ENCODE measurements at places on chromosomes 16 and 17.
A peak's percentile ranks its signal among the peaks of the same experiment; 100 is the strongest.

- H3K4me3 ChIP-seq, result no peak overlapping the region
- H3K27me3 ChIP-seq, result no peaks in the 10 kb centered on the region
- DNase-seq, result no peak
Measured at GRCh38 chr17:81013642-81014041, 21.3 kb upstream of the BAIAP2 start.

DNA sequence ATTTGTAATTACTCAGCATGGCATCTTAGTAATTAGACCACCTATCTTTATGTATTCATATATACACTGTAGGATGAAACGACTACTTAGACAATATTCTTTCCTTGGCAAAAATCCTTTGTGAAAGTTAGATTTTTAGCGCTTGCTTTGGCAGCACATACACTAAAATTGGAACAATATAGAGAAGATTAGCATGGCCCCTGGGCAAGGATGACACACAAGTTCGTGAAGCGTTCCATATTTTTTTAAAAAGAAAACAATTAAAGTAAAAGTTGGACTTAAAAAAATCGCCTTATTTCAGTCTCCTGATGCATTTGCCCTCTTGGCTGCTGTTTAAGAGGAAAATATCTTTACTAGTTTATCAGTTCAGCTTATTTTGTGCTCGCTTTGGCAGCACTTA is 10.5 kb downstream of the IGSF6 start:
- peaks cover 31% of the 10 kb centered on the region for H3K4me1 ChIP-seq
- no peaks in the 10 kb centered on the region for H3K27me3 ChIP-seq
- no peak overlapping the region for H3K4me3 ChIP-seq
- DNase-seq, result no peak
- peaks cover 10% of the 10 kb centered on the region for H3K36me3 ChIP-seq

- DNase-seq, result no peak
- H3K4me1 ChIP-seq, result peaks cover 7% of the 10 kb centered on the region
- no peaks in the 10 kb centered on the region for H3K27me3 ChIP-seq
- H3K36me3 ChIP-seq, result peaks cover 10% of the 10 kb centered on the region
Measured at GRCh38 chr16:23959072-23959751, 123.4 kb downstream of the PRKCB start.

- peak; percentile 47 for DNase-seq
- no peak overlapping the region for H3K4me3 ChIP-seq
- no peaks in the 10 kb centered on the region for H3K4me1 ChIP-seq
- no peaks in the 10 kb centered on the region for H3K27me3 ChIP-seq
Measured at GRCh38 chr17:63961355-63962212, 11.1 kb downstream of the SCN4A start.

- no peak overlapping the region for H3K4me3 ChIP-seq
- H3K36me3 ChIP-seq, result no peaks in the 10 kb centered on the region
- DNase-seq, result peak; percentile 6
- no peaks in the 10 kb centered on the region for H3K4me1 ChIP-seq
- peaks cover 3% of the 10 kb centered on the region for H3K27me3 ChIP-seq
- H3K27ac ChIP-seq, result no peak overlapping the region
Measured at GRCh38 chr16:84423416-84423837, 55.1 kb downstream of the ATP2C2 start.

DNA sequence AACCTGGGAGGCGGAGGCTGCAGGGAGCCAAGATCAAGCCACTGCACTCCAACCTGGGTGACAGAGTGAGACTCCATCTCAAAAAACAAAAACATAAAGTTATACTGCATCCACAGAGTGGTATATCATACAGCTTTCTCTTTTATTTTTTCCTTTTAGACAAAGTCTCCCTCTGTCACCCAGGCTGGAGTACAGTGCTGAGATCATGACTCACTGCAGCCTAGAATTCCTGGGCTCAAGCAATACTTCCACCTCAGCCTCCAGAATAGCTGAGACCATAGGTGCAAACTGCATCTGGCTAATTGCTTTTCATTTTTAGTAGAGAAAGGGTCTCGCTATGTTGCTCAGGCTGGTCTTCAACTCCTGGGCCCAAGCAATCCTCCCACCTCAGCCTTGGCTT is 10.0 kb upstream of the COPRS start:
- peaks cover 87% of the 10 kb centered on the region for H3K36me3 ChIP-seq
- H3K4me3 ChIP-seq, result no peak overlapping the region
- DNase-seq, result no peak
- no peak overlapping the region for H3K27ac ChIP-seq

DNA sequence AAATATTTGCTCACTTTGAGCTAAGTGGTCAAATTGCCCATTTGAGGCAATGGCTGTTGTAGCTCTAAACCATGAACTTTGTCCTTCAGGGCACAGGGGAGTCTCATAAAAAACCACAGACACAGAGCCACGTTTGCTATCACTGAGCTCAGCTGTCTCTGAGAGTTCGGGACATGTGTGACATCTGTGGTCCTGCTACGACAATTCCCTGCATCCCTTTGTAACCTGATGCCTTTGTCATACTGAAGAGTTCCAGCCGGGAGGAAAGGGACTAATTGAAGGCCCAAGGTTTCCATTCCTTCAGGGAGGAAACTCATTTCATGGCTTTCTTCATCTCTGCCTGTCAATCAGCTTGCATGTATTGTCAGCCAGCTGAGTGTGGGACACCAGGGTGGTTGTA is 599.4 kb upstream of the CDH5 start:
- H3K27me3 ChIP-seq, result peaks cover 6% of the 10 kb centered on the region
- no peak overlapping the region for H3K4me3 ChIP-seq
- no peaks in the 10 kb centered on the region for H3K36me3 ChIP-seq
- DNase-seq, result no peak
- no peaks in the 10 kb centered on the region for H3K4me1 ChIP-seq

- H3K27me3 ChIP-seq, result no peaks in the 10 kb centered on the region
- DNase-seq, result no peak
- H3K4me1 ChIP-seq, result peaks cover 11% of the 10 kb centered on the region
Measured at GRCh38 chr17:16933317-16934132, 38.4 kb downstream of the TNFRSF13B start.

GRCh38 chr17:59375857-59376256 is 44.4 kb downstream of the YPEL2 start:
- H3K36me3 ChIP-seq, result no peaks in the 10 kb centered on the region
- H3K27me3 ChIP-seq, result no peaks in the 10 kb centered on the region
- H3K27ac ChIP-seq, result no peak overlapping the region
- no peaks in the 10 kb centered on the region for H3K4me1 ChIP-seq
- no peak for DNase-seq

DNA sequence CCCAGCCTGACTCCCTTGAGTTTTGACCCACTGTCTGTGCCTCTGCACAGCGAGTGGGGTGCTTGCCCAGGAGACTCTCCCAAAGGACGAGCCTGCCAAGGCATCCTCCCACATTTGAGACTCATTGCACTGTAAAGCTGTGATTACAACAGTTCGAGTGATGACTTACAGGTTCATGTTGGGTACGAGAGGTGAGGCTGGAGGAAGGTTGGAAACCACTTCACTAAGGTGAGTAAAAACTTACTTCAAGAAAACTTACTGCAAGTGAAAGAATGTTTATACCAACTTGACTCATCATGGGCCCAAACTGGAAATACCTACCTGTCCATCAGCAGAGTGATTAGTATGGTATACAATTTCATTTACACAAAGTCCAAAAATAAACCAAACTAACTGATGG is 360.1 kb upstream of the CDH11 start:
- no peaks in the 10 kb centered on the region for H3K4me1 ChIP-seq
- H3K27ac ChIP-seq, result no peak overlapping the region
- H3K4me3 ChIP-seq, result no peak overlapping the region
- DNase-seq, result no peak

DNA sequence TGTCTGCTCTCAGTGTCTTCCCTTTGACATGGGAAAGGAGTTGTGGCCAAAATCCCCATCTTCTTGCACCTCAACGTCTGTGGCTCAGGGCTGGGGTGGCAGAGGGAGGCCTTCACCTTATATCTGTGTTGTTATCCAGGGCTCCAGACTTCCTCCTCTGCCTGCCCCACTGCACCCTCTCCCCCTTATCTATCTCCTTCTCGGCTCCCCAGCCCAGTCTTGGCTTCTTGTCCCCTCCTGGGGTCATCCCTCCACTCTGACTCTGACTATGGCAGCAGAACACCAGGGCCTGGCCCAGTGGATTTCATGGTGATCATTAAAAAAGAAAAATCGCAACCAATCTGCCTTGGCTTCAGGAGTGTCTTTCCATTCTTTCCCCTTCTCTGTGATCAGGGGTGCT is 918 bp upstream of the MRM1 start:
- 0 out of 2 replicates have a peak, but pooled peaks cover 8% of the 10 kb centered on the region for H3K36me3 ChIP-seq
- H3K4me3 ChIP-seq, result peak overlapping the region; percentile 63
- peaks cover 41% of the 10 kb centered on the region for H3K4me1 ChIP-seq

GRCh38 chr16:1612320-1613111 is at the start of gene CRAMP1:
TSS of gene CRAMP1 (plus strand) at chr16:1612360. CDS start at chr16:1614640, 2,280 bp downstream.
- peak; percentile 17 for DNase-seq
- peak within 1 kb of the TSS; percentile 98 for H3K4me3 ChIP-seq
- H3K27me3 ChIP-seq, result peaks cover 10% of the 10 kb centered on the region
- peak within 1 kb of the TSS; percentile 71 for H3K27ac ChIP-seq

DNA sequence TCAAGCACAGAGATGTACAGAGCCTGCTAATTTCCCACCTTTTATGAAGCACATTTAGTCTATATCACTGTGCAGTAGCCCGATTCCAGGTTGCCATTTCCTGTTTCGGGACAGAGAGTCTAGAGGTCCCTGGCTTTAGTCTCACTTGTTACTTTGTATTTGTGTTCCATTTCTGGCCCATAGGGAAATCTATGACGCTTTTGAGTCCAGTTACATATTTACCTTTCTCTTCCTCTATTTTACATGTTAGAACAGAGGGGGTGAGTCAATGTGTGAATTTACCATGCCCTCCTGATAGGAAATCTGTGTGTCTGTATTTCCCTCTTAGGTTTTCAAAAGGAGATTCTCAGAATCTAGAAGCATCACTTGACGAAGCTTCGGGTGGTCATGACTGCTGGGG is 227.1 kb upstream of the ZFHX3 start:
- no peaks in the 10 kb centered on the region for H3K27me3 ChIP-seq
- no peaks in the 10 kb centered on the region for H3K36me3 ChIP-seq
- H3K27ac ChIP-seq, result no peak overlapping the region
- H3K4me3 ChIP-seq, result no peak overlapping the region

- no peak overlapping the region for H3K4me3 ChIP-seq
- DNase-seq, result no peak
- no peaks in the 10 kb centered on the region for H3K27me3 ChIP-seq
- H3K4me1 ChIP-seq, result no peaks in the 10 kb centered on the region
- H3K36me3 ChIP-seq, result no peaks in the 10 kb centered on the region
- no peak overlapping the region for H3K27ac ChIP-seq
Measured at GRCh38 chr16:50273888-50274325, 7.6 kb downstream of the ADCY7 start.

DNA sequence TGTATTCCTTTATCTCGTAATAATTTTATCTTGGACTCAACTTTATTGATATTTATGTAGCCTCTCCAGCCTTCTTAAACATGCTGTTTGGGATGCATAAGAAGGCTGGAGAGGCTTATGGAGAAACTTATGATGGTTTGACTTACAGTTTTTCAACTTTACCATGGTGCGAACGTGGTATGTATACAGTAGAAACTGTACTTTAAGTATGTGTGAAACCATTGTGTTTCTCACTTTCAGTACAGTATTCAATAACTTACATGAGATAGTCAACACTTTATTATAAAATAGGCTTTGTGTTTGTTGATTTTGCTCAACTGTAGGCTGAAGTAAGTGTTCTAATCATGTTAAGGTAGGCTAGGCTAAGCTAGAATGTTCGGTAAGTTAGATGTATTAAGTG is 206.8 kb downstream of the SEC14L1 start:
- peaks cover 22% of the 10 kb centered on the region for H3K4me1 ChIP-seq
- H3K4me3 ChIP-seq, result no peak overlapping the region
- no peak overlapping the region for H3K27ac ChIP-seq
- no peaks in the 10 kb centered on the region for H3K36me3 ChIP-seq
- DNase-seq, result no peak

- no peak overlapping the region for H3K4me3 ChIP-seq
- no peak overlapping the region for H3K27ac ChIP-seq
- no peaks in the 10 kb centered on the region for H3K36me3 ChIP-seq
- DNase-seq, result no peak
- no peaks in the 10 kb centered on the region for H3K4me1 ChIP-seq
Measured at GRCh38 chr17:16879686-16880085, 92.2 kb downstream of the TNFRSF13B start.

- H3K4me1 ChIP-seq, result peaks cover 9% of the 10 kb centered on the region
- H3K27me3 ChIP-seq, result no peaks in the 10 kb centered on the region
- no peak for DNase-seq
- H3K27ac ChIP-seq, result no peak overlapping the region
- H3K36me3 ChIP-seq, result no peaks in the 10 kb centered on the region
Measured at GRCh38 chr17:6910987-6911603, 79.6 kb upstream of the TEKT1 start.
